ENCODE measurements at places on chromosomes 1 and 21.

GRCh38 chr1:24691051-24691450 lies 47.9 kb downstream of the SRRM1 start:
- DNase-seq = no peak

GRCh38 chr1:54839824-54840223 lies 38.7 kb upstream of the TTC22 start:
- no peak for DNase-seq

- DNase-seq = no peak
Measured at GRCh38 chr1:100622506-100622905, 84.6 kb downstream of the GPR88 start.

- no peak for DNase-seq
Measured at GRCh38 chr1:177164380-177165068, at the start of gene ASTN1. ASTN1 (minus strand) TSS chr1:177164712; CDS start chr1:177164676, 36 bp downstream.

DNA sequence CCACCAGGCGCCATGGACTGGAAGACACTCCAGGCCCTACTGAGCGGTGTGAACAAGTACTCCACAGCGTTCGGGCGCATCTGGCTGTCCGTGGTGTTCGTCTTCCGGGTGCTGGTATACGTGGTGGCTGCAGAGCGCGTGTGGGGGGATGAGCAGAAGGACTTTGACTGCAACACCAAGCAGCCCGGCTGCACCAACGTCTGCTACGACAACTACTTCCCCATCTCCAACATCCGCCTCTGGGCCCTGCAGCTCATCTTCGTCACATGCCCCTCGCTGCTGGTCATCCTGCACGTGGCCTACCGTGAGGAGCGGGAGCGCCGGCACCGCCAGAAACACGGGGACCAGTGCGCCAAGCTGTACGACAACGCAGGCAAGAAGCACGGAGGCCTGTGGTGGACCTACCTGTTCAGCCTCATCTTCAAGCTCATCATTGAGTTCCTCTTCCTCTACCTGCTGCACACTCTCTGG lies 3.8 kb downstream of the GJB3 start:
- no peak for DNase-seq

DNA sequence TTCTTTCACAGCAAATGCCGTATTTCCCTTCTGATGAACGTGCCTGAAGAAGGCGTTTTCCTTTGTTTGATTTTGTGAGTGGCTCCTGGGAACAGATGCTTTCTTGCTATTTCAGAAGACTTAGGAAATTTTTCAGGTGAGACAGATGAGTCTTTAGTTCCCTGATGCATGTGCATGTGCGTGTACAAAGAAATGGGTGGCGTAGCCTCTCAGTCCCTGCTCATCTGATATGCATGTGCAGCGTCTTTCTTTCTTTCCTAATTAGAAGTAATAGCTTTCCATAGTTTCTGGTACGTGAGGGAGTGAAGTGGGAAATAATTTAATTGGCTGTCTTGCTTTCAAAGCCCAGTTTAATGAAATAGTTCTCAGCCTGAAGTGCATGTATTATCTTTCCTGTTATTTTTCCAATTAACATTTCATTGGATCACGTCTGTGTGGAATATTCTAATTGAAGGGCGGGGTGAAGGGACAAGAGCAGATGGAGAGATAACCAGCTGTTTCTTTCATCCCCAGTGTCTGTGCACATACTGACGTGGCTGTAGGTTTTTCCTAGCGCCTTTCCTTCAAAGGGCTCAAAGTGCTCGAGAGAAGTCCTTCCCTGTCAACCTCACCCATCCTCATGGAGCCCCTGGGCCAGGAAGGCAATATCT lies 104.3 kb downstream of the FAM78B start:
- no peak for DNase-seq

DNA sequence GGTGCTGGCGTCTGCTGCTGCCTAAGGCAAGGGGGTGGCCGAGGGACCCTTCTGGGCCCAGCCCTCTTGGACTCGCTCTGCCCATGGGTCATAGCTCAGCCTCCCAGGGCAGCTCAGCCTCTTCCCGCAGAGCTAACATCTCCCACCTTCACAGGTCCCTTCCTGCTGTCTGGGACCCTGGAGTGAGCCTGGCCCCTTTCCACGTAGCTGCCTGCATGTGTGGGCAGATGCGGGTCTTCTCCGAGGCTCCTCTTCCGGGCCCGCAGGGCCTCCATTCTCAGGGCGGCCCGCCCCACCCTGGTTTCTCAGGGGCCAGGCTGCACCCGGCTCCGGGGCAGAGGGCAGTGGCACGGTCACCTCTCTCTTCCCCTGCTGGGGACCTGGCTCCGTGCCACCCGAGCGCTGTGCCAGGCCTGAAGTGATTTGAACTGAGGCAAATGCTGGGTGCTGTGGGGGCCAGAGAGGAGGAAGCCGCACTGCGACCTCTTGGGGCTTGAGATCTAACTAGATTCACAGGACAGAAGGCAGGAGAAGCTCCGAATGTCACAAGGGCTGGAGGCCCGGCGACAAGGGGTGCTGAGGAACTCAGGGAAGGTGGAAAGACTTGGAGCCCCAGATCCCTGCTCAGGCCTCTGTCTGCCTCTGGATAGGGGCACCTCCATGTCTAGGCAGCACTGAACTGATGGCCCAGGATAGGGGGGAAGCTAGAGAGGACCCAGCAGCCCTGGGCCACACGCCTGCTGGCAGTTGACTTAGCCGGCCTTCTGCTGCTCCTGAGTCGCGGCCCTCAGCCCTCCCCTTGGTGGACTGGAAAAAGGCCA lies 40.7 kb downstream of the COQ8A start:
- DNase-seq = no peak

GRCh38 chr1:153506831-153507413 lies 28.9 kb downstream of the S100A6 start:
- peak; percentile 82 for DNase-seq

DNA sequence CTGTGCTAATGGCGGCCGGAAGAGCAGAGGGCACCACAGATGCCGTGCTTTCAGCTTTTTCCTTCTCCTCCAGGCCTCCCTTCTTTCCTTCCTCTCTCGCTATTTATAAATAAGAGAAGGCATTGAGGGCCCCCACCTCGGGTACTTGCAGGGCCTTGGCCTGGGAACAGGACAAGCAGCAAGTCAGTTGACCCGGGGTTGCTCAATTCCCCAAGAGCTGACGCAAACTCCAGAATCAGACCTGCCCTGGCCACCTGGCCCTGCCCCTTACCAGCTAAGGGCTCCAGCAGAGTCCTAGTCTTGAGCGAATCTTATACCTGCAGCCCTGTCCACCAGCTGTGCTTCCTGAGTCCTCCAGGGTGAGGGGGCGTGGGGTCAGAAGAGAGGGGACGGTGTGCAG lies 13.5 kb downstream of the TNFRSF1B start:
- no peak for DNase-seq

- no peak for DNase-seq
Measured at GRCh38 chr1:216222288-216222687, 201.0 kb downstream of the USH2A start.

DNA sequence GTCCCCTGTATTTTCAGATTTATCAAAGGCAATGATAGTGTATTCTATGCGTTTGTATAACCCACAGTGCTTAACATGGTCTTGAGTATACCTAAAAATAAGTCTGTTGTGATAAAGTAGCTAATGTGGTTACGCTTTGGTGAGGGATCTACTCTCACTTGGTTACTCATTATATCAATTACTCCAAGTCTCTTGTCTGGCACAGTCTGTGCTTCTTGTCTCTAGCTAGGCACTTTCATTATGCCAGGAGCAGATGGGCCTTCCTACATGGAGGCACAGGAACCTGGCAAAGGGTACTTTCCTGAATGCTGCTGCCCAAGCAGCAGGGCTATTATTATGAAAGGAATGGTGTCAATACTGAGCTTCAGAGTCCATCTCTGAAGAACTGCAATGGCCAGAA lies 4.2 kb upstream of the PTPN22 start:
- DNase-seq = no peak

DNA sequence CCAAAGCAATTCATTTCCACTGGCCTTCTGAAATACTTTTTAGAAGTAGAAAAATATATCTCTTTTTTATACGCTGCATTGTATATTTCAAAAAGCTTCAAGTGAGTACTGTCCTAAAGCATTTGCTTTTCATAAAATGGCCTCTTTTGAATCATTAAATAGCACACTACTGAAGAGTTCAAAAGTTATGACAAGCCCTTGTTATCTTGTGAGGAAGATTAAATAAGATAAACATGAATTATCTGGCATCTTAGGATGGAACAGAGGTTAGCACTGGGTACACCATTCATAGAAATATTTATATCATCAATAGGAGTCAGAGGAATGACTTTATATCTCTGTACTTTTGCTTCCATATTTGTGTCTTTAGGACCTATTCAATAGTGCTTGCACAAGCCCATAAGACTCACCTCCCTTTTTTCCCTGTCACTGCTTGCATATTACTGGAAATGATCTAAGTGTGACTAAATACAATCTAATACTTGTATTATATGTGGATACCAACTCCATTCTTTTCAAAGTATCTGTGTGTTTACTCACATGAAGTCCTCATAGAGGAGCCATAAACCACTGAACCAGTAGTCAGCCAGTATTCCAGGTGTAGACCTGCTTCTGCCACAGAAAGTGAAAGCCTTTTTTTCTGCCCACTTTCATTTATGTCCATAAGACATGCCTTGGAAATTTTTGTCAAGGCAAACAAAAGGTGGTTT lies 274.2 kb upstream of the C1orf105 start:
- DNase-seq = no peak

DNA sequence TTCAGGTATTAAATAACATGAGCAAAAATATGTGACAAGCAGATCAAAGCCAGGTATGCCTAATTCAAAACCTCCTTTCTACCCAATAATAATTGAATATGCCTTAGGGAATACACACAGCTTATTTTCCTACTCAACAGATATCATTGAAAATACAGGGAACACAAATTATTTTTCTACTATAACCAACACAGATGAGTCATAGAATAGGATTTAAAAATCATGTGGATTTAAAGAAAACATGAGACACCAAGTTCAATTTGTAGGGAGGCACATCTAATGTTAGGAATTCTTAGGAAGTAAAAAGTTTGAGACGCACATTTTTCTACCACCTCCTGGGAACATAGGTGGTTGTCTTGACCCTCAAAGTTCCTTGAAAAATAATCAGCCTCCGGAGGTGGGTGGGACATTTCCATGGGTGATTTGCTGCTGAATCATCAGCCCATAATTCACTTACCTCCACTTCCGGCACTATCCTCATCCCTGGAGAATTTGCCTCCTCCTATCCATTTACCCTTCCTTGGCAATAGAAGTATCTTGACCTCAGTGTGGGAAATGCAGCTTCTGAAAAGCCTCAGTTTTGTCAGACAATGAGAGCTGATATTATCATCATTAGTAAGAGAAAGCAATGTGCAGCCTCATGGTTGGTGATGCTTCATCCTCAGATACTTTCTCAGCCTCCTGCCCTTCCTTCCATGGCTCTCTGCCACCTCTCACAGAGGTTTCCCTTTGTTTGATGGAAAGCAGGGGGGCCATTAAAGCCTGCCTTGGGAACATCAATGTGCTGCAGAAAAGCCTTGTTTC lies 33.5 kb upstream of the RGS4 start:
- DNase-seq = peak; percentile 94
